ENCODE measurements at places on chromosomes 11 and 22.

GRCh38 chr22:49672014-49672516 lies 155.6 kb downstream of the BRD1 start:
- no peak for DNase-seq

DNA sequence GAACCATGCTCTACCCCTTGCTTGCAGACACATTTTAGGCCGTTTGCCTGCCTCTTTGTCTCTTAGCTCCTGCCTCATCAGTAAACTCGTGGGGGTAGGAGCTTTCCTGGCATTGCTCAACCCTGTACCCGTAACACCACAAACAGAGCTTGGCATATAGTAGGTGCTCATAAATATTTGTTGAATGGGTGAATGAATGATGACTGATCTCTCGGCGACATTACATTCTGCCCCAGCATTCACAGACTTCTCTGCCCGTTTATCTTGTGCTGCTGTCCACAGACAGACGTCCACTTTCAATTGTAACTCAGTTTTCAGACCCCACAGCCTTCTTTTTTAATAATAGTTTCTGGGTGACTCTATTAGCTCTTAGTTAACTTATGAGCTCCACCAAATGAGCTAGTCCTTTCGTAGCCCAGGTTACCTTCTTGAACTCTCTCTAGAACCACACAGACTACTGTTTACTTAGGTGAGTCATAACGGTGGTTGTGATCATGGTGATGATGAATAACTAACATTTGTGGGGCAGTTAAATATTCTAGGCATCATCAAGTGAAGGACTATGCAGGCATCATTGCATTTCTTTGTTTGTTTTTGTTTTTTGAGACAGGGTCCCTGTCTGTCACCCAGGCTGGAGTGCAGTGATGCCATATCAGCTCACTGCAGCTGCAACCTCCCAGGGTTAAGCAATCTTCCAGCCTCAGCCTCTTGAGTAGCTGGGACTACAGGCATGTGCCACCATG lies 188.4 kb downstream of the ADAMTS15 start:
- DNase-seq, result no peak

DNA sequence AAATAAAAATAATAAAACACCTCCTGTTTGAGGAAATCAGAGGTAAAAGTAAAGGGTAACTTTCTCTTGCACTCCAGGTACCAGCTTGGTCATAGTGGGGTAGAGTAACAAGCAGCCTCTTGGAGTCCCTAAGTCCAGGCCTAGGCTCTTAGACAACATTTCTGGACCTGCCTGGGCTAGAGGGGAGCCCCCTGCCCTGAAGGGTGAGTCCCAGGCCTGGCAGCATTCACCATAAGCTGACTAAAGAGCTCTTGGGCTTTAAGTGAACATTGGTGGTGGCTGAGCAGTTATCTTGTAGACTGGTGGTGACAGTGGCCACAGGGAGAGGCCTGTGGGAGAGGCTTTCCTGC lies 18.6 kb upstream of the OR56A3 start:
- DNase-seq, result no peak

GRCh38 chr11:123246749-123247495 lies 51.9 kb upstream of the CLMP start:
- peak; percentile 69 for DNase-seq

GRCh38 chr11:9075556-9075955 lies 15.8 kb downstream of the SCUBE2 start:
- DNase-seq, result no peak

DNA sequence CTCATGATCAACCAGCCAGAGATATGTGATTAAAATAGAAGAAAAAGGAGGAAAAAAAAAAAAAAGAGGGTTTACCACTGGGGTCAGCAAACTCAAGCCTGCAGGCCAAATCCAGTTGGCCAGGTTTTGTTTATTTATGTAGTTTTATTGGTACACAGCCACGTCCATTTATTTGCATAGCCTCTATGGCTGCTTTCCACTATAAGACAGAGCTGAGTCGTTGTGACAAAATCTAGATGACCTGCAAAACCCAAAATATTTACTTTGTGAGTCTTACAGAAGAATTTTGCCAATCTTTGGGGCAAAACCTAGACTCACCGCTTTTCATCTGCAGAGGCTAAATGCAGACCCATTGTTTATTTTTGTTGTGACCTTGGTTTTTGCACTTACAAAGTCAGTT lies 87.1 kb downstream of the TENM4 start:
- DNase-seq, result no peak

GRCh38 chr11:125076378-125076945 lies 13.4 kb downstream of the SLC37A2 start:
- no peak for DNase-seq

DNA sequence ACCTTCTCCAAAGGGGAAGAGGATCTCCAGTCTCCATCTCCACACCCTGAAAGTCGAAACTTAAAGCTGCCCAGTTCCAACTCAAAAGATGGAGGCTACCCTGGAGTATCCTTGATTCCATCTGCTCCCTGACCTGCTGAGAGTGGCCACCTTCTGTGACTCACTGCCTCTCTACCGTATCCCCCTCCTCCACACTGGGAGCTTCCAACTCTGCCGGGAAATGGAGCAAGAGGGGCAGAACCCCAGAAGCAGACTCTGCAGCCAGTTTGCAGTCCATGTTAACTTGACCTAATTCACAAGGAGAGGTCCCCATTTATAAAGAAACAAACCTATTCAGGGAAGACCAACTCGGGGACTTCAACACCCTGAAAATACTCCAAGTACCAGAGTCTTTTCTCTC lies 22.0 kb upstream of the IRAG1 start:
- DNase-seq, result no peak

- DNase-seq, result no peak
Observed at GRCh38 chr11:11659567-11660362, 38.0 kb upstream of the GALNT18 start.

DNA sequence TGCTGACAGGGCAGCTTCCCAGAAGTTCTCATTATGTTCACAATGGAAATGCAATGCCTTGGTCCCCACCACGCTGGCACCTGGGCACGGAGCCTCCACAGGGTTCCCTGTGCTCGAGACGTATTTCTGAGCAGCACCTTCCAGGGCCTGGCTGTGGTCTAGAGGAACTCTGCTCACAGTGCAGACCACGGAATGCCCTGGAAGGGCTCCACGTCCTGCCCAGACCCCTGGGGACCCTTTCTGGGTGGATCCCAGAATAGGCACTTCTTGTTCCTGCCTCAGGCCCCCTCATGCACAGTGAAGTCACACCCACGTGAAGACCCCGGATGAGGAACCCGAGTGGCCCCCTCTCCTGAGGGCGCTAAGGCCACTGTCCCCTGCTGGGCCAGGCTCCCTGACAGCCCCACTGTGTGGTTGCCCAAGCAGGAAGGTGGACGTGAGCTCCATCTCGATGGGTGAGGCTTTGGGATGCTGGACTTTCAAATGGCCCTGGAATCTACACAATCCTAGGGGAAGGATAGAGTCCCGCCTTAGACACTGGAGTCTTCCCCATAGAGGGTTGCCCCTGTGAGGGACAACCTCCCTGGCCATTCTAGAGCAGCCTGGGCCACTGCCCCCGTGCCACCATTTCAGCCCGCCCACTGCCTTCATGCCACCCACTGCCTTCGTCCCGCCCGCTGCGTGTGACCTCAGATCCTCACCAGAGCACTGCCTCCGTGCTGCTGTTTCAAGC lies 1106.8 kb downstream of the BRD1 start:
- no peak for DNase-seq

- no peak for DNase-seq
Observed at GRCh38 chr11:85762226-85762625, 48.7 kb downstream of the SYTL2 start.

DNA sequence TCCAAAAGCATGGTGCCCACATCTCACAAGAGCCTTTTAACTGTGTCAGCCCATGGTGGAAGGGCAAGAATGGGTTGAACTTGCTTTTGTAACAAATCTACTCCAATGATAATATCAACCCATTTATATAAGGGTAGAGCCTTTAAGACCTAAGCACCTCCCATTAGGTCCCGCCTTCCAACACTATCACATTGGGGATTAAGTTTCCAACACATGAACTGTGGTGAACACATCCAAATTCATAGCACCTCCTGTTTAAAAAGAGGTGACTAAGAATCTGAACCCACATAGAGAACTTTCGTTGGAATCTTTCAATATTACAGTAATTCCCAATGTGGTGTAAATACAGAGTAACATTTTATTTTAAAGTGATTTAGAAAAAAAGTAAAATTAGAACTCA lies 9.2 kb upstream of the CNTF start:
- no peak for DNase-seq

DNA sequence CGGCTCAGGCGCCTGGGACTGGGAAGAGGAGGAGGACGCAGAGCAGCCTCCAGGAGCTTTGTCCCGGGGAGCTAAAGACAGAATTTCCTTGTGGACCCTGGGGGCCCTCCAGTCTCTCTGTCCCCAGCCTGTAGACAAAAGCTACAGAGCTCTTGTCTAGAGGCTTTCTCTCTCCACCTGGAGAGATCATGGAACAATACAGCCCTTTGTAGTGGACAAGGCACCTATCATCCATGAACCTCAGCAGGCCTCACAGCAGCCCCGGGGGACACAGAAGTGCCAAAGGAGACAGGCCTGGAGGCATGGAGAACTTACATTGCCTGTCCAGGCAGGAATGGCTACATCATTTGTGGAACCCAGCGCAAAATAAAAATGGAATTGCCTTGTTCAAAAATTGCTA lies 55.7 kb upstream of the TTLL12 start:
- DNase-seq, result no peak

GRCh38 chr11:116376054-116376453 lies 396.7 kb downstream of the BUD13 start:
- no peak for DNase-seq

GRCh38 chr22:25364736-25365241 lies 145.3 kb downstream of the CRYBB2 start:
- no peak for DNase-seq

- DNase-seq, result no peak
Observed at GRCh38 chr11:42249956-42250355, 790.5 kb upstream of the LRRC4C start.

- DNase-seq, result no peak
Observed at GRCh38 chr22:38468443-38469305, 778 bp downstream of the KDELR3 start.

- no peak for DNase-seq
Observed at GRCh38 chr11:73469401-73469800, 93.2 kb downstream of the RELT start.

DNA sequence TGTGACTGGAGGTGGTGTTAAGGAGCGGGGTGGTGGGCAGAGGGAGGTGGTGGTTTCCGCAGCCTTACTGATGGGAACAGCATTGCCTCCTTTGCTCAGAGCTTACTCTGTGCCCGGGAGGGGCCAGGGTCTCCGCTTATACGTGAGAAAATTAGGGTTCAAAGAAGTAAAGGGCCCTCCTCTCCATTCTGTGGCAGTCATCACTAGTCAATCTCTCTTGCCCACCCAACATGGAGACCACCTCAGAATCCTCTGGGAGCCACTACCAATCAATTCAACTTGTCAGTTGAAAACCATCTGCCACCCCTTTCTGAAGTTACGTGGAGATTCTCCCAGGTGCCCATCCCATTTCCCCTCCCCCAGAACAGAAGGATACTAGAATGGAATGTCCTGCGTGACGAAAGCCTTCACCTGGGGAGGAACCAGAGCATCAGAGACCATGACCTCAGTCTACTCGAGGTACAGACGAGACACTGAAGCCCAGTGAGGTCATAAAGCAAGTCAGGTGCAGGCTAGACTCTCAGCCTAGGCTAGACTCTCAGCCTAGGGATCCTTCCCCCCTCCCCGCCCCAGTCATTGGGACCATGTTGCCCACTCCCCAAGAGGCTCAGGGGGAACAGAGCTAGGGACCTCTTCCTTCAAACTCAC lies 2.0 kb downstream of the SELENOM start:
- no peak for DNase-seq

- DNase-seq, result no peak
Observed at GRCh38 chr22:50016308-50016987, 3.9 kb upstream of the IL17REL start.

GRCh38 chr11:96160732-96161306 lies 182.2 kb downstream of the MAML2 start:
- DNase-seq, result no peak

- DNase-seq, result no peak
Observed at GRCh38 chr11:134026655-134027343, 42.1 kb upstream of the JAM3 start.

- DNase-seq, result no peak
Observed at GRCh38 chr11:62061356-62062222, 62.2 kb upstream of the INCENP start.

DNA sequence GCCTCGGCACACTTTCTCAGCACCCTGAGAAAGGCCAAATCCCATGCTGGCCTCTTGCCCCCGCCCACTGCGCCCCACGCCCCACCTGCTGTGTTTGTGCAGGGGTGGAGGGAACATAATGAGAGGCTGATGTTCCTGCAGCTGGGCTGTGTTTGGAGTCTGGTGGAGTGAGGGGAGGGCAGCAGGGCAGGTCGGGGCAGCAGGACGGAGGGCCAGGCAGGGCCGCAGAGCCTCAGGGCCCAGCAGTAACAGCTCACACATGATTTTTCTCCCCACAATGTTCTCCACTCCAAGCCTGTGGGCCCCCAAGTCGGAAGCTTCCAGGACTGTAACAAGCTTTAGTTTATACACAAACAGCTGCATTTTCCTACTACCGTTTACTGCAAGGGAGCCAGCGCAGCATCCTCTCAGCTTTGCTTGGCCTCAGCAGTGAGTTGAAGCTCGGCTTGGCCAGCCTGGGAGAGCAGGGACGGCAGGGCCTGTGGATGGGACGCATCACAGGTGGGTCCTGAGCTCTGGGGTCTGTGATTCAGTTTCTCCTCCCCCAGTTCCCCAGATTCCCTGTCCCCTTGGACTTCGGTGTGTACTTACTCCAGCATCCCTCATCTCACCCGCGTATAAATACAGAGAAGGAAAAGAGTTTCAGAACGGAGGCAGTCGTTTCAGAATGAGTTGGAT lies 51.0 kb downstream of the RPUSD4 start:
- DNase-seq, result no peak

- DNase-seq, result no peak
Observed at GRCh38 chr11:65308281-65308891, 6.3 kb upstream of the CDC42EP2 start.

DNA sequence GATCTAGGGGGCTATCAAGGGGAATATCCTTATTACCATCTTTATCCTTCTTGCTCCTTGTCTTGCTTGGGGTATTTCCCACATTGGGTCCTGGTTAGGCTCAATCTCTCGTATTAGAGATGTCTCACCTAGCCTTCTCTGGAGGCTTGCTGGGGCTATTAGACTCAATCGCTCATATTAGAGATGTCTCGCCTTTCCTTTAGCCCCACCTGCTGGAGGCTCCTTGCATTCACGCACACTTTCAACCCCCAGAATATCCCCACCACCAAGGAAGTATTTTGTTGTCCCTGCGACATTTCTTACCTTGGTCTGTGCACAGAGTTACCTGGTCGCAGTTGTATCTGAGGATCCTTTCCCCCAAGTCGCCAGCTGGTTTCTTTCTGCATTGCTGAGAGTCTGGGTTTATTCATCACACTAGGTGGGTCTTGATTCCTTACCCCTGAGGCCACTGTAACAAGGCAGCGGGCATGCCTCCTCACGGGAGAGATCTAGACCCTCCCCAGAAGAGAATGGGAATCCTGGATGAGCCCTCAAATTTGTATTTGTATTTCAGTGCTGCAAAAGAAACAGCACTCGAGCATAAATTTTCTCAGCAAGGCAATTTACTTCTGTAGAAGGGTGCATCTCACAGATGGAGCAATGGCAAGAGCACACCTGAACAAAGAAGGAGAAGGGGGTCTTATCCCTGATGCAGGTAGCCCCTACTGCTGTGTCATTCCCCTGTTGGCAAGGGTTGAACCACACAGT lies 15.9 kb upstream of the HYLS1 start:
- no peak for DNase-seq

Measured in activated CD8-positive, alpha-beta memory T cell treated with anti-CD3 and anti-CD28 coated beads for 1 hour (primary cell).